ENCODE measurements at places on chromosomes 1 and 21. TPM values are rescaled to one million over a fixed set of nuclear protein-coding genes. Genes with fewer than 3 reads are reported as not detected.

GRCh38 chr1:40777224-40777970 is 6.2 kb upstream of the KCNQ4 start:
- H3K36me3 ChIP-seq = no peaks in the 10 kb centered on the region
- no peaks in the 10 kb centered on the region for H3K4me1 ChIP-seq
- H3K27me3 ChIP-seq = peaks cover 5% of the 10 kb centered on the region
- H3K4me3 ChIP-seq = no peak overlapping the region

DNA sequence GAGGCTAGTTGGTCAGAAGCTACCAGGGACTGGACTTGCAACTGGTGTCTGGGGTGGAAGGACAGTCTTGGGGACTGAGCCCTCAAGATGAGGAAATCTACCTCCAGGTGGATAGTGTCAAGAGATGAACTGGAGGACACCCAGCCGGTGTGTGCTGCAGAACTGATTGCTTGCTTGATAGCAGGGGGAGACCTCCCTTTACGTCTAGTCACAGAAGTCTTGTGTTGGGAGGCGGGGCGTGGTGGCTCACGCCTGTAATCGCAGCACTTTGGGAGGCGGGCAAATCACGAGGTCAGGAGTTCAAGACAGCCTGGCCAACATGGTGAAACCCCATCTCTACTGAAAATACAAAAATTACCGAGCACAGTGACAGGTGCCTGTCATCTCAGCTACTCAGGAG is 4.9 kb downstream of the RCC2 start:
- no peak overlapping the region for H3K4me3 ChIP-seq
- DNase-seq = no peak
- H3K27me3 ChIP-seq = no peaks in the 10 kb centered on the region
- H3K4me1 ChIP-seq = peaks cover 9% of the 10 kb centered on the region
- peaks cover 16% of the 10 kb centered on the region for H3K36me3 ChIP-seq

DNA sequence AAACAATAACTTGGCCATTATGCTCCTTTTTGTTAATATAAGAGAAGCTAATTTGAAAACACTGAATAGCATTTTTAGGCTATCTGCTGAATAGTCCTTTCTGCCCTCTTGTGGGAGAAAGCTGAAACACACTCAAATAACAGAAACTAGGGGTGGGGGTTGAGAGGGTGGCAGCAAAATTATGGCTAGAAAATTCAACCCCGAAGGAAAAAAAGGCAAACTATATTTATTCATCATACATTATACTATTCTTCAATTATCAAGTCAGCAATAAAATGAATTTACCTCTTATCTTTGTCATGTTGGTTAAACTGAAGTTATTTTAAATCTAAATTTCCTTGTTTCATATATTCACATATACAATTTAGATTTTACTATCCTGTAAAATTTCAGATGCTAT is 255.9 kb downstream of the FAF1 start:
- no peaks in the 10 kb centered on the region for H3K27me3 ChIP-seq
- no peaks in the 10 kb centered on the region for H3K4me1 ChIP-seq
- no peaks in the 10 kb centered on the region for H3K36me3 ChIP-seq
- no peak overlapping the region for H3K27ac ChIP-seq

- H3K27ac ChIP-seq = no peak overlapping the region
- DNase-seq = no peak
- no peaks in the 10 kb centered on the region for H3K4me1 ChIP-seq
- no peak overlapping the region for H3K4me3 ChIP-seq
Measured at GRCh38 chr1:24886241-24886640, 43.8 kb downstream of the RUNX3 start.

DNA sequence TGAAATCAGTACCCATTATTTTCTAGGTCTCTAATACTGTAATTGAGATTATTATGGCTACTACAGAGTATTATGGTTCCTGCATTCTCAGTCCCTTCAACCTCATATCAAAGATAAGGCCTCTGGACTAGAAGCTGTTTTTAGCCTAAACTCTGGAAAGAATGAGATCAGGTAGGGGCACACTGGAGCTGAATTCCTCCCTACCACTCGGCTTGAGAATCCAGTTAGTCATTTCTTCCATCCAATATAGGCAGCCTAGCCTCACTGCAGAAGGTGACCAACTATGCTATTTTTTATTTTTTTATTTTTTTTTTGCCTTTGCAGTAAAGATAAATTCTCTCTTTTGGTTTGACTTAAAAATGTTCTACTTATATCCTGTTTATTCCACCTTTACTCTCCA is 8.0 kb upstream of the HAX1 start:
- H3K4me3 ChIP-seq = no peak overlapping the region
- no peak overlapping the region for H3K27ac ChIP-seq
- H3K36me3 ChIP-seq = peaks cover 34% of the 10 kb centered on the region
- no peak for DNase-seq
- H3K27me3 ChIP-seq = no peaks in the 10 kb centered on the region

DNA sequence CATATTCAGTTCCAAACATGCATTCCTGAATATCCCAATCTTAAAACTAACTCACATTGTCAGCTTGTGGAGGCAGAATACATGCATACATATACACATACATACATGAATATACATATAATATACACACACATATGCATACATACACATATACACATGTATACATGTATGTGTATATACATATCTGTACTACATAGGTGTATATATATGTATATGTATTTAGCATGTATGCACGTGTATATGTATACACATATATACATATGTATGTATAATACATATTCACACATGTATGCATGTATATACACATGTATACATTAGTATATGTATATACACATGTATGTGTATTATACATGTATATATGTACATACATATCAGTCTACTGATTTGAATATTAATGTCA is 1.2 kb upstream of the ZNF691 start:
- no peaks in the 10 kb centered on the region for H3K27me3 ChIP-seq
- H3K27ac ChIP-seq = no peak overlapping the region
- no peak overlapping the region for H3K4me3 ChIP-seq
- no peak for DNase-seq
- no peaks in the 10 kb centered on the region for H3K36me3 ChIP-seq
- peaks cover 12% of the 10 kb centered on the region for H3K4me1 ChIP-seq

DNA sequence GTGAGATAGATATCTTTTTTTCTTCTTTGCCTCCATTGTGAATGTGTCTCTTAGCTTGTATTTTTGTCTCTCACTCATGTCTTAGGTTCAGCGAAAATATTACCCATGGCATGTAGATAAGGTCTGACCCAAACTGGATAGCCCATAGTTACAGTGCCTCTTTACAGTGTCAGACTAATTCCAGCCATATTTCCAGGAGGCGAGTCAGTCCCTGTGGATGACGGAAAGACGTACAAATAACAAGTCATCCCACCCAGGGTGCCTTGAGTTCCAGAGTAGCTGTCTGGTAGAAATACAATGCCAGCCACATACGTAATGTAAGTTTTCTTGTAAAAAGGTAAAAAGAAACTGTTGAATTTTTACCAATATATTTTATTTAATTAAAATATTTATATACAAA is 157.3 kb downstream of the ZNF281 start:
- H3K4me1 ChIP-seq = no peaks in the 10 kb centered on the region
- H3K27ac ChIP-seq = no peak overlapping the region
- H3K36me3 ChIP-seq = no peaks in the 10 kb centered on the region
- H3K27me3 ChIP-seq = peaks cover 3% of the 10 kb centered on the region
- no peak for DNase-seq
- H3K4me3 ChIP-seq = no peak overlapping the region

GRCh38 chr21:28639737-28640136 is 352.9 kb downstream of the LTN1 start:
- H3K36me3 ChIP-seq = no peaks in the 10 kb centered on the region
- peaks cover 28% of the 10 kb centered on the region for H3K4me1 ChIP-seq
- no peak overlapping the region for H3K4me3 ChIP-seq

- no peak overlapping the region for H3K27ac ChIP-seq
- no peak for DNase-seq
- no peaks in the 10 kb centered on the region for H3K4me1 ChIP-seq
Measured at GRCh38 chr1:221605569-221605968, 136.3 kb downstream of the DUSP10 start.

PAFAH2 gene
- 5.0 TPM for total RNA-seq

CCDC30 gene
- 2.9 TPM for total RNA-seq

All from endothelial cell of umbilical vein (primary cell).